CD4-positive, alpha-beta T cell treated with Interleukin-15 for 4 hours (primary cell): ENCODE measurements at places on chromosomes 5 and 9.

GRCh38 chr9:33210006-33210715 is 29.8 kb upstream of the SPINK4 start:
- no peak for DNase-seq

- no peak for DNase-seq
These were observed 8.0 kb downstream of the KLF9 start for GRCh38 chr9:70406434-70406862.

DNA sequence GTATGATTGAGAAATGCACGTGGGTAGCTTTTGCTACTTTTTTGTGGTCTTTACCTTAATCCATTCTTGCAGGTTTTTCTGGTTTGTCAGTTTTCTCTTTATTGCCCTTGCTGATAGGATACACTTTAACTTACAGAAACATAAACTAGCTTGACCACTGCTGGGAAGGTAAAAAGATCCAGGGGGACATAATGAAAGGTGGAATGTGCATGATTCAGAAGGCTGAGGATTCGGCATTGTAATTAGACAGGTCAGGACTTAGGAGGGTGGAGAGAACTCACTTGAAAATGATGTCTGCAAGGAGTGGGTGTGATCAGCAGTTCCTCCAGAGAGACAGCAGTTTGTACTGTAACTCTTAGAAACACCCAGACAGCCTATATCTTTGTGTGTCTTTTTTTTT is 19.8 kb upstream of the TXNDC8 start:
- no peak for DNase-seq

DNA sequence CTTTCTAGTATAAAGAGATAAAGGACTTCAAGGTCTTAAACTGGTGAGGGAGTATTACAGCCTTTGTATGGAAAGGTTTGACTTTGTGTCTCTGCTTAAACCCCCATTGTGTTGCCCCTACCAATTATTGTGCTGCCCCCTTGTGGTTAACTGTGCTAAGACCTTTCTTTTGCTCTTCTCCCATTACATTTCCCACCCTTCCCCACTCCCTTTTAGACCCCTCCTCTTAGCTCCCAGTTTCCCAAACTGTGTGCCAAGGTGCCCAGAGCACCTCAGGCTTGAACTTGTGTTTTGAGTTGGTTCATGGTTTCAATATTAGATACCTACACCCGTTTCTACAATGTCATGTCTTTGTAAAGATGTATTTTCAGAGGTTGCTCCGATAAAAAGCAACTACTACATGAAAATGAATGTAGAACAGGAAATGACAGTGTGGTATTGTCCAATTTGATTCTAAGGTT is 2.9 kb downstream of the JAK2 start:
- peak; percentile 70 for DNase-seq

DNA sequence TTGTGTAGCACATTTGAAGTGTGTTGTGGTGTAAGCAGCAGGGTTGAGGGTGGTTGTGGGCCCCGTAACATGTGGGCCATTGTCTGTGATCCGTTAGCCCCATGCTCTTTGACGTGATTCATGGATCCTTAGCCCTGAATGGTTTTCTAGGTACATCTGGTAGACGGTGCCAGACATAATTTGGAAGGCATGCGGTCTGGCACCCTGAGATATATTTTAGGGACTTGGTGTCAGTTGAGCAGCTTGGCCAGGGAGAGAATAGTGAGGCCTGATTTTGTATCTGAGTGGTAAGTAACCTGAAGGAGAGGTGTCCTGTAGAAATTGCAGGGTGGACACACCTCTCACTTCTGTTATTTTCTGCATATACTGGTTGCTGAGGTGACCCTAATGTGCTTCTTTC is 10.9 kb downstream of the SH3GL2 start:
- no peak for DNase-seq

DNA sequence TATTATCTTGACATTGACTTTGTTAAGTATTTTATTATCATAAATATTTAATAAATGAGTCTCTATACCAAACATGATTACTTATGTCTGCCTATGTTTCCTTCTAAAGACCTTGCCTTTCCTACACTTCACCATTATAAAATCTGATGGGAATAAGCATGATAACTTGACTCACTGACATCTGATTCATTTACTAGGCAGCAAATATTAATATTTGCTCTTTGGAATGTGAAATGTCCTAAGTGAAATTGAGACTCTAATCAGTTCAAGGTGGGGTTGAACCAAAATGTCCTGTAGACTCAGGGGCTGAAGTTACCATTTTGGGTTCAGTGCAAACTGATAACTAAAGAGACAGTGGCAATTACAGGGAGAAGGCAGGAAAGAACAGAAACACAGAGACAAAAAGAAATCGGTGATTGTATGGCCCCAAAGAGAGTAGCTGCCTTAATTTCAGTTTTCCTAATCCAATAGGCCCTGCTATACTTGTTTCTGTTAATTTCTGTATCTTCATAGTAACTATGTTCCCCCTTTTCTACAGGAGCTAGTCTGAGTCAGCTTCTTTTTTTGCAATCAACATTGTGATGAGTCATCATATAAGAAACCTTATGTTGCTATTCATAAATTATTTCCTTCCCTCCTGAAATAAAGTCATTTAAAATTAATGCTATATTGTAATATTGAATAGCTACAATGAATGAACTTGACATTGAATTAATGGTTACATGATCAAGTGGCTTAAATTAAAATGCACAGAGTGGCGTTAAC is 296.8 kb downstream of the PDE4D start:
- DNase-seq: no peak

GRCh38 chr5:101977729-101978345 is 318.2 kb downstream of the SLCO4C1 start:
- DNase-seq: peak; percentile 1

DNA sequence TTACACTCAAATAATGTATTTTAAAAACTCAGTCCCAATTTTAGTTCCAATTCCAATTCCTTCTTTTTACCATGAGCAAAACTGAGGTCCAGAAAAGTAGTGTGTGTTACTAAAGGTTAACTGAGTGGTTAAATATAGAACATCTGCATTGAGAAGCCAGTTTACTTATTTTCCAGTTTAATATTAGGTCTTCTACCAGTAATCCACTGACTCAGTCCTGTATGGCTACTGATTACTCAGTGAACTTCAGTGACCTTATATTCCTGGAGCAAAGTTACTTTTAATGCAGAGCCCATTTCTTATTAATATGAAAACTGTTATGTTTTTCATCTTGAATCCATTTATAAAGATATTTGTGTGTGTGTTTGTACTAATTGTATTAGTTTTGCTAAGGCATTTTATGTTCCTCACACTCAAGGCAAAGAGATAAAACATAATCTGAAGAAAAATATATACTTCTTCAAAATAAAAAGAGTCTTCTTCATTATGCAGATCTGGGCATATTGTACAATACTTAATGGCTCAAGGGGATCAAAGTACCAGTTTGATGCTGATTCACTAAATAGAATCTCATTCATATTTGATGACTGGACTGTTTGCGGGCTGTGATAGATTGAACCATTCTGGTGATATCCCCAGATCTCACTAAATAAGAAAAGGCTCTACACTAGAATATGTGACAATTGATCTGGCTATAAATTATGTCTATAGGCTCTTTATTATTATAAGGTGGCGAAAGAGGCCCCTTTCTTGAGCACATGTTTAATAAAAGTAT is 60.8 kb downstream of the DMXL1 start:
- no peak for DNase-seq

DNA sequence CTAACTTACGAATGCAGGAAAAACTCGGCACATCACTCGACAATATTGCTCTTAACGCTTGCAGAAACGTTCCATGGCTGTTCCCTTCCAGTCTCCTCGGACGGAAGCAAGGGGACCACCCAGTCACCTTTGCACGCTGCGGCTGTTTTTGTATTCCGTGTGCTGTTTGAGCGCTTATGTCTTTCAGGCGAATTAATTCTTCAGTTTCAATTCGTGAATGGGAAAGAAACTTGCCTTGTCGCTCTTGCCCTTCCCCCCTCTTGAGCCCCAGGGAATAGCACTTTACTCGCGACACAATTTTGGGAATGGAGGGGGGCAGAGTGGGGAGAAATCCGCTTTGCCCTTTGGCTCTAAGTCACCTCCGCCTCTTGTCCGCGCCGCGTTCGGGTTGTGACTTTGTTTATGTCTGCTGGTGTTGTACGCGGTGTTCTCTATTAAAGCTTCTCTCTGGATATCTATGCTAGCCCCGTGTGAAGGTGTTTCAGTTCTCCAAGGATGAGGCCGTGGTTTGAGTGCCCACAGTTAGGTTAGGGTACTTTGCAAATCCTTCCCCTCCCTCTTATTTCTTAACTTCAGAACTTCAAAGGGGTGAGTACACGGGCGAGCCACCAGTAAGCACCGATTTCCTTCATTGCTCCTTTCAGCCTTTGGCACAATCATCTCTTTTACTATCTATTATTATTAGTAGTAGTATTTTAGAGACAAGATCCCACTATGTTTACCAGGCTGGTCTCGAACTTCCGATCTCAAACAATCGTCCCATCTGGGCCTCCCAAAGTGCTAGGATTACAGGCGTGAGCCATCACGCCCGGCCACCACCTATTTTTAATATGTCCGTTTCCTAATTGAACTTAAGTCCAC is 2.7 kb downstream of the FOXB2 start:
- no peak for DNase-seq

DNA sequence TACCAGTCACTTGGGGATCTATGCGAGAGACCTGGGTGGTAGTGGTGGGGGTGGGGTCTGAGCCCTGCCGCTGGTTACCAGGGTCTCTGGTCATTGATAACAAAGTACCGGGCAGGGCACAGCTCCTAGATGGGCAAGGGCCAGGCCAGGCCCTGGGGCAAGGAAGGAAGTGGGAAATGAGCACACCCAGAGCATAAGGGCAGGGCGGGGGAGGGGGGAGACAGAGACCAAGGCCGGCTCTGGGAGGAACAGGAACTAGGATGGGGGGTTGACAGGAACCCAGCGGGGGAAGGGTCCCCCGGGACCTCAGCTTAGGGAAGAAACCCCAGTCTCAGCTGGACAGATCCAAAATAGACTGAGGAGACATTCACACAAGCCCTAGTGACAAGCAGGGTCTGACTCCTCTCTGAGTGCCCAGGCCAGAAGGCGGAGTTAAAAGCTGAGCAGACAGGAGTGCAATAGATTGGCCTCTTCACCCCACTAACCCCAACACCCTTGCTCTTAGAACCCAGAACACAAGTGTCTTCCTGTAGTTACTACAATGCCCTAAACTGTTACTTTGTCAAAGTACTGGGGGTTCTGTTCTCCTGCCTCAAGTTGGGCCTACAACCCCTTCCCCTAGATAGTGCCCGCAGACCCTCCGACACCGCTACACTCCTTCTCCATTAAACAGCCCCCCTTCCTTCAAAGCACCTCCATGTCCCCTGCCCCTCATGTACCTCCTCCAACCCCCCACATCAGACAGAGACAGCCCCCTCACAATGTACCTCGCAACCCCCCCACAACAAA is 628 bp downstream of the ATOSB start:
- DNase-seq: peak; percentile 50

GRCh38 chr9:77125665-77126064 is 51.7 kb upstream of the VPS13A start:
- DNase-seq: no peak

DNA sequence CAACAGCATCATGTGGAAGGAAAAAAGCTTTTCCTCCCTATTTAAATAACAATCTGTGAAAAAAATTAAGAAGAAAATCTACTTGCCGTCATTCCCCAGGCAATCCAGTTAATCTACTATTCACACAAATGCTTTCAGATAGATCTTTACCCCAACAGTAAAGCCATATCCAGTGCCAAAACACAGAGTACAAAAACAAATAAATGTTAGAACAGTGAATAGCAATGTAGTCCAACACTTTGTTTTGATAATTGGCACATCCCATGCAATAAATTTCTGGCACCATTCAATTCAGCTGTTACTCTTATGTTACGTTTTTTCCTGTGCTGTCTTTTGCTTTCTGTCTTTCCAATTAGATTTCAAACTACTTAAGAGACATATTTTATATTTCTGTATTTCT is 2245.5 kb upstream of the WWC1 start:
- no peak for DNase-seq

GRCh38 chr9:77832639-77833038 is 184.5 kb upstream of the GNA14 start:
- no peak for DNase-seq

DNA sequence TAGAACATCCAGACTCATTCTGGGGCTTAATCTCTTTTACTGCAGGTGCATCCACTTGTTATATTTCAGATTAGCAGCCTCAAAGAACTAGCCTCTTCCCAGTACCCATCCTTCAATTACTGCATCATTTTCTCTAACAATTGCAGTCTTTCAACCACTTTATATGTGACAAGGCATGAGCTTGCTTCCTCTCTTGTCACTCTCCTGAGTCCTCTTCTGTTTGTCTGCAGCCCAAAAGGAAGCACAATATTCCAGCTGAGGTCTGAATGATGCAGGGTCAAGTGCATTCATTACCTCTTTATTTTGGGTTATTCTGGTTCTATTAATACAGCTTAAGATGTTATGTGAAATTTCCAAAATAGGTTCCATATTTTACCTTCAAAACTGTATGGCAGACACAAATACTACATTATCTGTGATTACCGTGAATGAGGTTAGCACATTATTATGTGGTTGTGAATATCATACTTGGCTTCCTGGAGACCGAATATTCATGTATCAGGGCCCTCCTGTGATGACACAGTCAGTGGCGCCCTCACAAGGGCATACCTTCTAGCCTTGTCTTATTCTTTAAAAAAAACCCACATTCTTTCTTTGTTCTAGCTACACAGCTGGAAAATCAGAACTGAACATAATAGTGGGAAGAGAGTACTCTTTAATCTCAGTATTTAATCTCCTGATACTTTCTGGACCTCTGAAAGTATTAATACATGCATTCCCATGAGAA is 323.8 kb downstream of the PDE4D start:
- DNase-seq: no peak

GRCh38 chr5:113029614-113030013 is 53.0 kb downstream of the DCP2 start:
- DNase-seq: no peak

DNA sequence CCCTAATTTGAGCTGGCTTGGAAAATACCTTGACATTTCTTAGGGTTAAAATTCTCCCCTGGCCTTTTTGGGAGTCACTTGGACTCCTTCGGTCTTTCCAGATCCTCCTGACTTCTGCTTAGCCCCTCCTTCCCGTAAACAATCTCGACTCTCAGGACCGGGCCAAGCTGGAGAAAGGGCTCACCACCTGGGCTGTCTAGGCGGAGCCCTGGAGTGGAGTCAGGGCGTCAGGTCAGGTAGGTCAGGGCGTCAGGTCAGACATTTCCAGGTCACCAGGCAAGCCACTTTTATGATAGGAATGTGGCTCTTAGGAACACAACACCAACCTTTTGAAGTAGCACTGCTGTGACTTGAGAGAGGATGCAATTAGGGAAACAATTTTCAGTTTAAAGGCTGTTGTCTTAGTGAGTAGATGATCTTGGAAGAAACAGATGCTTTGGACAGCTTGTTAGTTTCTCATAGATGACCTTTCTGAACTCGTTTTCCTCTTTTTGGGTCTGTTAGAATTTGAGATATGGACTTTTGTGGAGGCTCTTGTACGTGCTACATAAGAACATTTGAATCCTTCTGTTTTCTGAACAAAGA is 12.8 kb downstream of the OSTF1 start:
- DNase-seq: no peak

GRCh38 chr5:57501414-57502201 is 19.0 kb upstream of the ACTBL2 start:
- DNase-seq: no peak

- DNase-seq: no peak
These were observed 101.4 kb downstream of the ARHGAP26 start for GRCh38 chr5:142871363-142872193.

- no peak for DNase-seq
These were observed 249.5 kb downstream of the TMEM167A start for GRCh38 chr5:82827651-82828050.

- DNase-seq: no peak
These were observed 121.1 kb upstream of the GNA14 start for GRCh38 chr9:77769246-77769645.
